Glomerular endothelial cell (primary cell): ENCODE measurements at places on chromosomes 4 and X. TPM values are rescaled to one million over a fixed set of nuclear protein-coding genes. Genes with fewer than 3 reads are reported as not detected.
A peak's percentile ranks its signal among the peaks of the same experiment; 100 is the strongest.

CCDC160 gene
- total RNA-seq: 0.41 TPM in 1 of 2 replicates, not detected in the other

DNA sequence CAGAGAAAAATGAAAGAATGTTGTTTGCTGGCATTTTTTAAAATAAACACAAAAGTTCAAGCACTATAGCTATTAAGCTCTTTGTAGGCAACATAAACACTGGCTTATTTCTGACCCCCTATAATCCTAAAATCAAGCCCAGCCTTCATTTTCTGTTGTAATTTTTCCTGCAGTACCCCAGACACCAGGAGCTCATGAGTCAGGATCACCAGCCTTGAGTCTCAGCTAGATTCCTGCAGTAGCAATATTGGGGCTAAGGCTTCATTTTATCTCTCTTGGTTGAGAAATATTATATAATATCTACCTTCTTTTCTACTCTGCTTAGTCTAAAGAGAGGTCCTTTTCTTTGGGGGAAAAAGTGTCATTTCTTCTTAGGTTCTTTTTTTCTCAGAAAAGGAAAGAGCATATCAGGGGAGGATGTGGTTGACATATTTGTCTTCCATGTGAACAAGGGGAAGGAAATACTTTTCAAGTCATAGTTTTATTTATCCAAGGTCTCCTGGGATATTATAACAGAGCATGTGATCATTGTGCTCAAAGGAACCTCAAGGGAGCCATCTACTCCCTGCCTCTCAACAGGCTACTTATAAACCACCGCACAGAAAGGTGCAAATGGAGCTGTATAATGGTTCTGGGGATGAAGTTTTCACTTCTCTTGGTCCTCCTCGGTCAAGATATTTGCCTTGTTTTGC, 678.3 kb upstream of the NR3C2 start:
- peak; percentile 63 for DNase-seq

TRIM60 gene
- not detected in 2 replicates for total RNA-seq

DNA sequence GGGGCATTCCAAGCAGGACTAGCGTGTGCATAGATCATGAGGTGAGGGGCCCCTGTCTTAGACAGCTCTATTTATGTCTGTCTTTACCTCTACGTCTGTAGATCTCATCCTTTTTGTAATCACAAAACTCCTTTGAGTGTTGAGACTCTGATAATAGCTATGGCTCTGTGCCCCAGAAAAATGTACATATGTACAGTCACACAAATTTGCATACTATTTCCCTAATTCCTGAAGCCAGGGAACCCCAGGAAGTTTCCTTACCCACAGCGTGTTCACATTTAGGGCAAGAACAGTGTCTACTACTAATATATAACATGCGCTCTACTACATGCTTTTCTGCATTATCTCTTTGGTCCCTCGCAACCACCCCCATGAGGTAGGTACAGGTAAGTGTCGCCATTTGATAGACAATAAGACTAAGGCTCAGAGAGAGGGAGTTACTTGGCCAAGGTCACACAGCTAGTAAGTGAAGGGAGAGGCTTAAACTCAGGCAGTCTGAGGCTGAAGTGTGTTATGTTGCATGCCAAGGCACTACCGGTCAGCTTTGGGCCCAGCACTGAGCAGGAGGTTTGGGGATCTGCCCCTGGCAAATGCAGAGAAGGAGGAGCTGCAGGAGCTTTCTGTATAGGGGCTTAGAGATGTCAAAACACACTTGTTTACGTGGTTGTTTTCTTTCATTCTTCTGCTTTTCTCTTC, 21.0 kb upstream of the CITED1 start:
- no peak for DNase-seq

GRCh38 chrX:15160558-15161095, 109.3 kb downstream of the ASB9 start:
- no peak for DNase-seq

FHDC1 gene
- total RNA-seq: 0.24 and 0.88 TPM in 2 replicates

TRO gene
- 9.5 and 15.0 TPM in 2 replicates for total RNA-seq

SPANXA1 gene
- not detected in 2 replicates for total RNA-seq

DNA sequence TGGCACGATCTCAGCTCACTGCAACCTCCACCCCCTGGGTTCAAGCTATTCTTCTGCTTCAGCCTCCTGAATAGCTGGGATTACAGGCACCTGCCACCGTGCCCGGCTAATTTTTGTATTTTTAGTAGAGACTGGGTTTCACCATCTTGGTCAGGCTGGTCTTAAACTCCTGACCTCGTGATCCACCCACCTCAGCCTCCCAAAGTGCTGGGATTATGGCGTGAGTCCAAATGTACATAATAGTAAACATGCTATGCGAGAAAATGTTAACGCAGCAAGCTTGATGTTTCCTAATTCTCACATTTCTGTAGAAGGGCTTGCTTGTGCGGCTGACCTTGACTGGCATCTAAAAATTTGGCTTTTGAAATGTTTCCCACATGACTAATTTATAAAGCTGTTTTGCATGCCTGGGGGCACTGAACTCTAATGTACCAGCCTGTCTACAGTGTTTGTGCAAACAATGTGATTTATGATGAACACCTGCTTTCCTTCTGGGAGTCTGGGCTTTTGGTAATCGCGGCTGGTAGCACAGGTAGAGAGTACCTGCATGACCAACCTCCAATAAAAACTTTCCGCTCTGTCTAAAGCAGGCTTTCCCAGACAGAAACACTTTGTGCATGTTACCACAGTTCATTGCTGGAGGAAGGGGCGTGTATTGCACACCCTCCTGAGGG, 216.8 kb downstream of the IL15 start:
- DNase-seq: peak; percentile 29

DNA sequence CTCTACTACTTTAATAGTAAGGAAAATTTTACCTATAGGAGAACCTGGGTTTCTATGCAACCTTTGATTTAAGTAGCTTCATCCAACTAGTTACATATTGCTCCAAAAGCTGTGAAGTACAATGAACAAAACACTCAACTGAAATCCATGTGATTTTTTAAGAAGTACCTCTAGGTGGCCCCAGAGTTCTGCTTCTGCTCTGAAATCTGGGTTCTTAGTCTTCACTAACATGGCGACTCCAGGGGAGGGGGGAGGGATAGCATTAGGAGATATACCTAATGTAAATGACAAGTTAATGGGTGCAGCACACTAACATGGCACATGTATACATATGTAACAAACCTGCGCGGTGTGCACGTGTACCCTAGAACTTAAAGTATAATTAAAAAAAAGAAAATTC, 73.4 kb upstream of the MAGEB2 start:
- DNase-seq: no peak

NR3C2 gene
- 5.2 and 6.4 TPM in 2 replicates for total RNA-seq

- peak; percentile 61 for DNase-seq
Observed at GRCh38 chr4:48093991-48094416, 40.0 kb downstream of the TXK start.

GRCh38 chr4:121072224-121073003, at the start of gene NDNF:
Gene NDNF (minus strand): TSS chr4:121072535. CDS start chr4:121045837, 26,698 bp downstream.
- no peak for DNase-seq

- no peak for DNase-seq
Observed at GRCh38 chrX:41339148-41339547, 5.2 kb downstream of the DDX3X start.

DNA sequence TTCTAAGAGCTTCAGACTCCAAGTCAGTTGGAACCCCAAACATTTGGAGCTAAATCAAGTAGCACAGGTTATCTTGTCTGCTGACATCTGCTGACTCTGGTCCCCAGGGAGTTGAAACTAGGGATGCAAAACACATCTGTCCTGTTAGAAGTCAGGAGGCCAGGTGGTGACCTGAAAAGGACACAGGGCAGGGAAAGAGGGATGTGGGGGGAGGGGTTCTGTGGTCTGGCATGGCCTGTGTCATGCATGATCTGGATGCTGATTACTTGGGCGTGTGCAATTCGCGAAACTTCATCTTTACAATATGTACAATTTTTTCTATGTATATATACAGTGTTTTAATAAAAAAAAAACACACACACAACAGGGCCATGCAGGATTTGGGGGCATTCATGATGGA, 55.3 kb downstream of the FHDC1 start:
- no peak for DNase-seq

GRCh38 chr4:8688041-8688907, 95.7 kb downstream of the CPZ start:
- DNase-seq: no peak

RRH gene
- not detected in 2 replicates for total RNA-seq

GRCh38 chrX:22534643-22535042, 261.9 kb downstream of the CBLL2 start:
- DNase-seq: no peak

ATP10D gene
- total RNA-seq: 14.9 and 16.2 TPM in 2 replicates

GRCh38 chrX:24928114-24928513, 87.7 kb downstream of the ARX start:
- no peak for DNase-seq

DNA sequence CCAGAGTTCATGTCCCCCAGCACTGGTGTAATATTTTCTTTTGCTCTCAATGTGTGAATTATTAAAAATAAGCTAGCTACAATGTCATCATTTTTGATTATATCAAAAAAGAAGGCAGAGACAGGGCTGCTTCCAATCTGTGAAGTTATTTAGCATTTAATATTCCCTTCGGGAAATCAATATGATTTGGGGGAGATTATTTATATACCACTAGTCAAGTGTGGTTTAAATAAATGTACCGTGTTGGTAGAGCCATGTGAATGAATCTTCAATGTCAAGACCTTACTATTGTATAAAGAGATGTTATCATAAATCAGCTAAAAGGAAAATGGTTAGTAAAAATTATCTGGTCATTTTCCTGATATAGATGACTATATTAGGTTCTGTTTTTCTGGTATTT, 87.4 kb upstream of the MID1 start:
- no peak for DNase-seq

- DNase-seq: no peak
Observed at GRCh38 chrX:114970806-114971205, 46.6 kb downstream of the IL13RA2 start.

- no peak for DNase-seq
Observed at GRCh38 chr4:144574000-144574399, 72.0 kb upstream of the HHIP start.

- no peak for DNase-seq
Observed at GRCh38 chr4:169116270-169116901, 106.3 kb upstream of the CBR4 start.

FGFBP1 gene
- not detected in 2 replicates for total RNA-seq

DNA sequence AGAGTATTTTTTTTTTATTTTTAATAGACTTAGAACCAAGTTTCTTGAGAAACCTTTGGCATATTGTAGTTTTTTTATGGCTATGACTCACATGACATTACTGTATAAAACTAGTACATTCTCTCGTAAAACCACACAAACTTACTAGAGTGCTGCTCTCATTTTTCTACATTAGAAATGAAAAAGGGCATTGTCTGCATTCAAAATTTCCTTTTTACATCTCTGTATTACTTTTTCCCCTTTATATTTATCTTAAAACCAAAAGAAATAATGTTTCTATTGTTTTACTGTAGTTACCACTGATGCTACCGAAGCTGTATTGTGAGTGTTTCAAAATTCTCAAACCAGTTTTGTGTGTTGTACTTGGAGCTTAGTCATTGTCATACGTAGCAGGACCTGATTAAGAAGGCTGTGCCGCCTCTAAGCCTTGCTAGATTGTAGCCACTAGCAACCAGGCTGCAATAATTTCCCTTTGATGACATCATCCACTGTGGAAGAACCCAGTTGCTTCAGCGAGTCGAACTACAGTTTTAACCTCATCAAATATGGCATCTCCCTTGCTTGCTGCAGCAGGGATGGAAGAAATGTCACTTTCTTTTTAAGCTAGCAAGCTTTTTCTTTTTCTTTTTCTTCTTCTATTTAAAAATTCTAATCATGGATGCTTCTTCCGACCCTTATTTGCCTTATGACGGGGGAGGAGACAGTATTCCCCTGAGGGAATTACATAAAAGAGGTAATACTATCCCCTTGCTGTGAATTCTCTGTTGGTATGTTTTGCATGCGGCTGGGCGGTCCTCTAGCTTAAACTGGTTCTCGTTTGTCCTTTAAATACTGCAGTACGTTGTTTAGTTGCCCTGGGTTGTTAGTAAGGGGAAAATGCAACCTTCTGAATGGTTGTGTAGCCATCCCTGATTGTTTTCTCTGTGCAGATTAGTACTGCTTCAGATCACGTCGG, 39.6 kb downstream of the CLCN3 start:
- DNase-seq: peak; percentile 97

GRCh38 chrX:68697465-68698125, 50.1 kb downstream of the STARD8 start:
- DNase-seq: no peak

GRCh38 chr4:8231551-8232049, 32.5 kb downstream of the SH3TC1 start:
- DNase-seq: no peak
